NCI-H1436 (cell line): ENCODE measurements at places on chromosomes 6 and 20.
A peak's percentile ranks its signal among the peaks of the same experiment; 100 is the strongest.

GRCh38 chr6:53159558-53159957 lies 10.9 kb upstream of the GCM1 start:
- DNase-seq: no peak

DNA sequence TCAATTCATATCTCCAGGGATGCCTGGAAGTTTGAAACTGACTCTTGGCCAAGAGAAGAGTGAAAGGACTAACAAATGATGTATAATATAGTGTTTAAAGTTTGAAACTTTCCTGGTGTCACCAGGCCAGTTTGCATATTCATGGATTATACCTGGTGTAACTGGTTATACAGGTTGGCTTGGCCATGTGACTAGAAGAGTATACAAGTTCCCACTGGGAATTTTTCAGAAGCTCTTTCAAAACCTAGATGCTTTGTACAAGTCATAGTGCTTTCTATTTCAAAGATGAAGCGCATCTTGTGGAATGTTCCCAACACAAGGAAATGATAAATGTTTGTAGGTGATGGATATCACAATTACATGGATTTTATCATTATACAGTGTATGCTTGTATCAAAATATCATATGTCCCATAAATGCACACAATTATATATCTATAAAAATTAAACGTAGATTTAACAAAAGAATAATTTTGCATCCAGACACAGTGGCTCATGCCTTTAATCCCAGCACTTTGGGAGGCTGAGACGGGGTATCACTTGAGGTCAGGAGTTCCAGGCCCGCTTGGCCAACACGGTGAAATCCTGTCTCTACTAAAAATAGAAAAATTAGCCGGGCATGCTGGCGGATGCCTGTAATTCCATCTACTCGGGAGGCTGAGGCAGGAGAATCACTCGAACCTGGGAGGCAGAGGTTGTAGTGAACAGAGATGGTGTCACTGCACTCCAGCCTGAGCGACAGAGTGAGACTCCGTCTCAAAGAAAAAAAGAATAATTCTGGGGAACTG lies 1420.2 kb downstream of the GRIK2 start:
- DNase-seq: no peak

GRCh38 chr6:159753081-159753872 lies 8.6 kb upstream of the ACAT2 start:
- no peak for DNase-seq

DNA sequence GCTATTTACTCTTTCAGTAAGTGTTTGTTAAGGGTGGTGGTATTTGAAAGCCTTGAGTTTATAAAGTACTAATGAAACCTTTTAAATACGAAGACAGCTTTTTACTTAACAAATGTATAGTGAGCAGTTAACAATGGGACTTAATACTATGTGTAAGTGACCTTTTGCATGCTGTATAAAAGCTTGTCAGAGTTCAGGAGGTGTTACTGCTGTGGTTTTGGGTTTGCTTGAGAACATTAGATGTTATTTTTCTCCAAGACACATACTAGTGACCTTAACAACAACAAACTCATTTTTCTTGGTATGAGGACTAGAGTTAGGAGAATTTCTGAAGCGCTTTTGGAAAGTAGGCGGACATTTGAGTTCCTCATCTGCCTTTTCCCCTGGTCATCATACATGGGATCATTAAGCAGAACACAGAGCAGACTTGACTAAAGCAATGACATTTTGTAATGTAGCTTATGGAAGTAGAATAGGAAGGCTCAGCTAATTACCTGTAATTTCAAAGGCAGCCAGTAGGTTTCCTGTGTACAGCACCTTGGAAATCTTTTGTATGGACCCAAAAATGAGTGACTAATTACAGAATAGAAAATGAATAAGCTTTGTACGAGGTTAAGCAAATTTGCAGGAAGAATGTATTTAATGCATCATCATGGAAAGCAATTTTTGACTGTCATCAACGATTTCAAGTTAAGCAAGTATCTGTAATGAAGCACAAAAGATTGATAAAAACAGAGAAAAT lies 14.1 kb downstream of the CDYL start:
- DNase-seq: no peak

DNA sequence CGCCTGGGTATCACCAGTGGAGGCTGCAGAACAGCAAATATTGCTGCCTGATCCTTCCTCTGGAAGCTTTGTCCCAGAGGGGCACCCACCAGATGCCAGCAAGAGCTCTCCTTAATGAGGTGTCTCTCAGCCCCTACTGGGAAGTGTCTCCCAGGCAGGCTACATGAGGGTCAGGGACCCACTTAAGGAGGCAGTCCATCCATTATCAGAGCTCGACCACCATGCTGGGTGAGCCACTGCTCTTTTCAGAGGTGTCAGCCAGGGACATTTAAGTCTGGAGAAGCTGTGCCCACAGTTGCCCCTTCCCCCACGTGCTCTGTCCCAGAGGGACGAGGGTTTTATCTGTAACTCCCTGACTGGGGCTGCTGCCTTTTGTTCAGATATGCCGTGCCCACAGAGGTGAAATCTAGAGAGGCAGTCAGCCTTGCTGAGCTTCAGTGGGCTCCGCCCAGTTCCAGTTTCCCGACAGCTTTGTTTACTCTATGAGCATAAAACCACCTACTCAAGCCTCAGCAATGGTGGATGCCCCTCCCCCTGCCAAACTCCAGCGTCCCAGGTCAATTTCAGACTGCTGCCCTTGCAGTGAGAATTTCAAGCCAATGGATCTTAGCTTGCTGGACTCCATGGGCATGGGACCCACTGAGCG lies 25.9 kb upstream of the AIG1 start:
- no peak for DNase-seq

DNA sequence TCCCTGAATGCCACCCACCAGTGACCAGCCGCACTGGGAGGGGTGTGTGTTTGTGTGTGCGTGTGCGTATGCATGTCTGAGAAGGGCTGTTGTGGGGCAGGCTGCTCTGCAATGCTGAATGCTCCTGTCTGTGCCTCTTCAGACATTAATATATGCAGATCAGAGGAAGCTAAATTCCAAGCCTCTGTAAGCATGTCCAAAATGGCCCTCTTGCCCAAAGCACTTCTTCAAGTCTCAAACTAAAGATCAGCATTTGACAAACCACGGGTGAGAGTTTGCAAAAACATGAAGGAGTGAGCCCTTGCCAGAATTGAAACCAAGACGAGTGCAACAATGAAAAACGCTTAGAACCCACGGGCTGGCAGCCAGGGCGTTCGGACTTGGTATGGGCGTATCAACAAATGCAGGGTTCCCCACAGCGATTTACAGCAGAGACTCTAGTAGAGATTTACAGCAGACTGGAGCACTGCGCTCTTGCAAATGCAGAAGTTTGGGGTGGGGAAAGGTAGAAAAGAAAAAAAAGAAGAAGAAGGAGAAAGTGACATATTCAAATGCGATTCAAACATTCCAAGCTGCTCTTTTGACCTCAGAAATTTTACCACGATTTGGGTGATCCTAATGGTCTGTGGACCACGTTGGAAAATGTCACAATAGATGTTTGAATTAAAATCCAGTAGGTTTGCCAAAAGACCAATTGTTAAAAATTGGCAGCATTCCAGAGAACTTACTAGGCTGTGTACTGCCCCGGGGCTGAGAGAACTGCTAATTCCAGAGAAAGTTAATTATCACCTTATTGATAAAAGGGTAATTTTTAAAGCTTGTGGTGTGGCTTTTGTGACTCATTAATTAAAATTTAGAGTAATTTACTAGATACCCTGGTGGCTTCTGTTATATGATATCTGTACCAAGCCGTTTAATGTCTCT lies 3.5 kb downstream of the SCML4 start:
- peak; percentile 34 for DNase-seq

DNA sequence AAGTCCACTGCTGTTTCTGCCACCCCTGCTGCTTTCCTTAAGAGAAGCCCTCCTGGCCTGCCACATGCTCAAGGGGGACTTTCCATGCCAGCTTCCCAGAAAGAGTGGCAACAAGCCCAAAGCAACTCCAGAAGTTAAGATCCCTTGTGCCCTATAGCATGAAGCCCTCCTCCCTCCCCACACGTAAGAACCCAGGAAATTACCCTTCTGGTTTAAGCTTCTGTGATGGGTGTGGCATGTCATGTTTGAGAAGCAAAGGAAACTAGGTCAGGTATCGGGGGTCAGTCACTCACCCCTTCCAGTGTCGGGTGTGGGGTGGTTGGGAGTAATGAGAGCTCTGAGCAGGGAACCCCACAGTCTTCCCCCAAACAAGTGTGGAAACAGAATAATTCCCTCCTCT lies 196.1 kb downstream of the LRFN2 start:
- DNase-seq: no peak

DNA sequence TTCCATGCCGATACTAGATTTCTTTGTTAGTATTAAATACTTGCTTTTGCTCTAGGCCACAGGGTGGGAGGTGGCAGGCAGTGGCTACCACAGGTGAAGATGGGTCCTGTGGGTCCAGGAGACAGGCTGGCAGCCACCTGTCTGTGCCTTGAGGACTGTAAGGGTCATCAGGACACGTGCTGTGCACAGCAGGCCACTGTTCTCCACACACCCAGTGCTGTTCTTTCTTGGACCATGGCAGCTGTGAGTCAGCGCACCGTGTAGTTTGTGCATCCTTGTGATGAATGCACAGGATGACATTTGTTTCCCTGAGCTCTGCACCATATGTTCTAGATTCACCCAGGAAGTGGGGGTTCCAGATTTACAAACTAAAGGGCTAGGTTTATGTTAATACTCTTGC lies 317.0 kb downstream of the ZFAND3 start:
- no peak for DNase-seq

GRCh38 chr6:30283761-30284160 lies 43.0 kb upstream of the TRIM39 start:
- DNase-seq: no peak

- no peak for DNase-seq
Measured at GRCh38 chr6:65202738-65203137, 504.3 kb downstream of the EYS start.

DNA sequence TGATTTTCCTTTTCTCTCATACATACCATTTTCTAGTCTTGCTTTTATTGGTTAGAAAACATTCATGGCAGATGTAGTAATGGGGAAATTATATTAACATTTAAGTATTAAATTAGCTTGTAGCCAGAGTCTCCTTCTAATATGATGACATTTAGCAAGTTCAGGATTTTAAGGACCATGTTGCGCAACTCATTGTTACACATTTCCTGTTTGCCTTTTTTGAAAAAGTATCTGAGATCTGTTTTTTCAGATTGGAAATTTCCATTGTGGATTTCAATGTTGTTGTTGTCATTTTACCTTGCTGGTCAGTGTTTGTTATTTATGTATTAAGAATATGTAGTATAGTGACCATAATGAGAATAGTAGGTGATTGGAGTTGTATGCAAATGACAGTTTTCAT lies 38.7 kb downstream of the CDKAL1 start:
- no peak for DNase-seq

DNA sequence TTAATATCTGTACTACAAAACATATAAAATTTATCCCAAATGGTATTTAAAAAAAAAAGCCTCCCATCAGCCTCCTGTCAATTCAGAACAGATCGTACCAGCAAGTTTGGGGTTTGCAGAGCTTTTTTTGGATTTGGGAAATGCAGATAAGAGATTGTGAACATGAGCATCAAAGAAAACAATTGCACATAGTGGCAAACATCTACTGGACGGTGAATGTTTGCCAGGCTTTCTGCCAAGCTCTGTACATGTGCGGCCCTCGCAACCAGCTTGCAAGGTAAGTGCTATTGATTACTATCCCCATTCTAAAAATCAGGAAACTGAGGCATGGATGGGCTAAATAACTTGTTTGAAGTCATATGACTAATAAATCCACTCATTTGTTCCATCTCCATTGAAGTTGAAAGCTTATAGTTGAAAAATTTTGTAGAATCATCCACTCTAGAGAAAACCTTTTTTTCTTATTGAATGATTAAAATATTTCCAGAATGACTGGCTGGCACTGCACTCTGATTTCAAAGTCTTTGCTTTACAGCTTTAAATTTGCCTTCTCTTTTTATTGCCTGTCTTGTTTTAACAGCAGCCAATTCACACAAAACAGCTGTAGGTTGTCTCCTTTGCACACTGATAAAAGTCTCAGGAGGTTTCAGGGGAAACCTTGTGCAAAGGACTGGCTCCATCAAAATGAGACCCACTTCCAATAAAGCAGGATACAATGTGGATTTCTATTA lies 37.4 kb upstream of the SIRT5 start:
- no peak for DNase-seq

DNA sequence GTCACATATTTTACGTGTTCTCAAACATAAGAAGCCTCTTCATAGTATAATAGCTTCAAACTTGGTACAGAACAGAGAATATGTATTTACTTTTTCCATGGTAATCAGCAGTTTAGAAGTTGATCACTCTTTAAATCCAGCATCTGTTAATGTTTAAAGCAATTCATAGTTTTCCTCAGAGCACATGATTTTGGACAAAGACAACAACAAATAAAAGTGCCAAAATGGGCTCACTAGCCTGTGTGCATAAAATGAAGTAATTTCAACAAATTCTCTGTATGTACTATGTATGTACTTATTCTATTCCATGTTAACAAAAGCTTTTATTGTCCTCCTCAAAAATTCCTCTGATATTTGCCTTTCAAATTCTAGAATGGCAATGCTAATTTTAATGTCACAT lies 38.1 kb upstream of the UST start:
- DNase-seq: no peak
